IMR-90 (cell line): ENCODE measurements at places on chromosomes 3 and 15. TPM values are rescaled to one million over a fixed set of nuclear protein-coding genes. Genes with fewer than 3 reads are reported as not detected.

DNA sequence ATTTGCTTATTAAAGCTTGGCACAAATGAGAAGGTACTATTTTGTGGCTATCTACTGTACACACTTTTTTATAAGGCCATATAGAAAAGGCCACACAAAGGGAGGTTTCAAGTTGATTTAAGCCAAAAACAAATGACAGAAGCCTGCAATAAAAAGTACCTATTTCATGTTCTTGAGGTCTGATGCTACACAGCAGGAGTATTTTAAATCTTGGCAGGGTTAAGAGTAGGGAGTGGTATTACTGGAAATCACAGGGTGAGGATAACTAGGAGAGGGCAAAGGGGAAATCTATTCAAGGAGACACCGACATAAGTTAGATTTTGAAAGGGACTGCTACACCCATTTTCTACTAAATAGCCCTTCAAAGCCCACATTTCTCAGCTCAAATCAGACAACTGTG lies 146.2 kb downstream of the GREM1 start:
- no peak for DNase-seq
- H3K4me3 ChIP-seq = no peak overlapping the region
- H3K27me3 ChIP-seq = no peaks in the 10 kb centered on the region
- peaks cover 22% of the 10 kb centered on the region for H3K4me1 ChIP-seq

The EFHB gene
- under 0.01 TPM in 2 replicates for total RNA-seq

The PLS1 gene
- 0.90 and 1.7 TPM in 2 replicates for total RNA-seq

- H3K36me3 ChIP-seq = no peaks in the 10 kb centered on the region
- H3K27ac ChIP-seq = no peak overlapping the region
- no peaks in the 10 kb centered on the region for H3K27me3 ChIP-seq
- no peak for DNase-seq
Measured at GRCh38 chr3:38468765-38469164, 15.1 kb downstream of the ACVR2B start.

DNA sequence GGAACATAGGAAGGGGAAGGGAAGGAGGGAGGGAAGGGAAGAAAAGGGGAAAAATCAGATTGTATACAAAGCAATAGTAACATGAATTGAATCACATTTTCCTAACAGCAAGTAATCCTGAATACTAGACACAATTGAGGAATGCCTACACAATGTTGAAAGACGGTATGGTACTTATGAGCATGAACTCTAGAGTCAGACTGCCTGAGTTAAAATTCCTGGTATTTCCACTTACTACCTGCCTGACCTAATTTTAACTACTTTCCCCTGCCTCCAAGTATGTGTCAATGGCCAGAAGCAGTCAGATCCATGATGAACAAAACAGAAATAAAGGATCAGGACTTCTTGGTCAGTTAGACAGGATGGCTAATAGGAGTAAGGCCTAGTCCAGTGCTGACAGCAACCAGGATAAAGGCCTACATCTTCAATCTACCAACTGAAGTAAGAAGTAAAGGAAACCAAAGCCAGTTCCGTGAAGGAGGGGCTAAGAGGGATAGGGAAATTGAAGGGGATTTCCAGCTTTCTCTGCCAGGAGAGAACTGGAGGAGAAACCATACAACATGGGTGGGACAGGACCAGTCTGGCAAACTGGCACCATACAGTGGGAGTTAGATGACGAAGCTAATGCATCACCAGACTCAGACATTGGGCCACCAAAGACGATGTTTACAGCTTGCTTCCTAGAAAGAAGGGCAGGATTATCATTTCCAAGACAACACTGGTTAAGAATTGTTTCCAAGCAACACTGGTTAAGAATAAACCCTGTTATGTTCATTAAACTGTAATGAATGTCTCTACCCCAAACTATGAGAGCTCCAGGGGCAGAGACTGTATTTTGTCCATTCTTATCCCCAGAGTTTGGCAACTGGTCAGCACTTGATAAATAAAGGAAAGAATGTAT lies 151.6 kb upstream of the UBE2E2 start:
- no peaks in the 10 kb centered on the region for H3K4me1 ChIP-seq
- H3K27ac ChIP-seq = no peak overlapping the region
- no peaks in the 10 kb centered on the region for H3K36me3 ChIP-seq
- DNase-seq = no peak
- H3K4me3 ChIP-seq = no peak overlapping the region

- no peak overlapping the region for H3K27ac ChIP-seq
- H3K4me1 ChIP-seq = no peaks in the 10 kb centered on the region
- no peaks in the 10 kb centered on the region for H3K27me3 ChIP-seq
- no peak overlapping the region for H3K4me3 ChIP-seq
Measured at GRCh38 chr15:87215100-87215499, 1041.4 kb downstream of the NTRK3 start.

The SELENOS gene
- total RNA-seq = 39.8 and 67.5 TPM in 2 replicates

DNA sequence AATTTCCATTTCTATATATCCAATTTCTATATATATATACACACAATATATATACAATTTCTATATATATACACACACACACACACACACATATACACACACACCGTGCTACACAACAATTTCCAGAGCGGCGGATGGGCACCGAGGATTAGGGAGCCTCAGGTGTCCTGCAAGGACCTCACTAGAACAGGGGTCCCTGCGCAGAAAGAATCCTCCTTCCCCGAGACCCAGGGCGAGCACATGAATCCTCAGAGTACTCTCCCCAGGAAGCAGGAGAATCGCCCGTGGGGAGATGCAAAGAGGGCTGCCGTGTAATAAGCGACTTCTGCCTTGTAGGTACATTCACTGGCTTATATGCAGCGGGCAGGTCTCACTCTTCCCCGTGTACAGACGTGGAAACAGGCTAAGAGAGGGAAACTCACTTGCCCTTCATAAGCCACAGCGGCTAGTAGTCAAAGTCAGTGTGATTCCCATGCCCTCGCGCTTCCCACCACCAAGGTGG lies 467 bp downstream of the PIF1 start:
- peaks cover 3% of the 10 kb centered on the region; the same call in 1 of the 2 replicates for H3K36me3 ChIP-seq
- peaks cover 7% of the 10 kb centered on the region; the same call in 1 of the 2 replicates for H3K4me1 ChIP-seq
- H3K27ac ChIP-seq = peak overlapping the region; percentile 0; the same call in 1 of the 2 replicates

The RAD54L2 gene
- total RNA-seq = 22.2 and 24.2 TPM in 2 replicates
